ENCODE measurements at places on chromosomes 7 and 10. TPM values are rescaled to one million over a fixed set of nuclear protein-coding genes. Genes with fewer than 3 reads are reported as not detected.

Gene TRIM56
- total RNA-seq: 44.5 TPM

DNA sequence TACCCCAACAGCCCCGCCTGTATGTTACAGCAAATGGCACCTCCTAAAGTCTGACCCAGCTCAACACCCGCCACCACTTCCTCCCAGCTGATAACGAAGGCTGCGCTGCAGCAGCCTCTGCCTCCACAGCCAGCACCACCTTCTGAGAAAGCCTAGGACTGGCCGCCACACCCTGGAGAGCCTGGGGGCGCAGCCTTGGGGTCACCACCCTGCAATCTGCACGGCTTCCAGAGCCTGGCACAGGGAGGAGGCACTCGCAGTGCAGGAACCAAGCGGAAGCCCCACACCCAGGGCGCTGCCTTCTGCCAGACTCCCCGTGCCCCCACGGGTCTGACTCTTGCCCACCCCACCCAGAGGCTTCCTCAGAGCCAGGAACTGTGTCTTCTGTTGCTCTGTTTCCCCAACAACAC is 112.5 kb downstream of the MAD1L1 start:
- DNase-seq: peak; percentile 50

DNA sequence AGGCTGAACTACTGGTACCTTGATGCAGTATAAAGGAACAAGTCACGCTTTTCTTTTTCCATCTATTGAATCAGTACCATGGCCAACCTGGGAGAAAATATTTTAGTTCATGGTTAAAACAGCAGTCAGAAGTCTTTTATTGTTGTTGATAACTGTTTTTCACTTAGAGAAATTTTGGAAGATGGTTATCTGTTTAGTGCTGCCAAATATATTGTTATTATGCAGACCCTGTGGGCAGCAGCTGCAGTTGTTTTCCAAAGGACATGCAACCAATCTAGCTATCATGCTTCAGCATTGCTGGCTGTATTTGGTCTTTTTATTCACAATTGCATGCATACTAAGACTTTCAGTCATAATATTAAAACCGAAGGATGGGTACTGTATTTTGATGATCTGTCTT is 169.5 kb downstream of the BBS9 start:
- no peak for DNase-seq

DNA sequence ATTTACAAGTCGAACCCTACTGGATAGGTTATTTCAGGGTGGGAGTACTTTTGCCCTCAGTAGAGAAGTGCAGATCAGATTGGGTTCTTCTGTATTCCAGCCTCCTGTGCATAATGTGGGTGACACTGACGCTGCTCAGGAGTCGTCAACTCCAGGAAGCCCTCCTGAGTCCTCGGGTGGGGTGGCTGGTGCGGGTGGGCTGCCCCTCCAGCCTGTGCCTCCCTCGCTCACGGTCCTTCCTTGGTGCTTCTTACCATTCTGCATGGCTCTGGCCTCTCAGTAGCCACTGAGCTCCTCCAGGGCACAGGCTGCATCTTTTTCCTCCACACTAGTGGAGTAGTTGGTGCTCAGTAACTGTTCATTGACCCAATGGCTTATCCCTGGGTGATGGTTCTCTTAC is 4.3 kb downstream of the CDH23 start:
- DNase-seq: no peak

Gene UNCX
- total RNA-seq: not detected

DNA sequence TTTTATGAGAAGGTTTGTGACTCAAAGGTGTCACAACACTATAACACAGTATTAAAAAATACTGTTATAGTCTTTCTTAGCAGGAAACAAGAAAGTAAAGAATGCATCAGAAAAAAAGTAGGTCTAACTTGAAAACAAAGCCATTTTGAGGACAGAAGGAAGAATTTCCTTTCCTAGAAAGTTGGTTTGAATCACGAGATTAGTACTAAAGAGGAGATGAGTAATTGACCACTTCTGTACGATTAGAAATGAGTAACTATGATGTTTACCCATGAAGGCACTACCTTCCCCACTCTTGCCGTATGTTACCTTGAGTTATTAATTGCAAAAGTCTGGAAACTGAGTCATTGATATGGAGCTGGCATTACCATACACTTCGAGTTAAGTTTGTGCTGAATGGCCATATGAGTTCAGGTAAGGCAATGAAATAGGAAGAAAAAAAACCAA is 65.2 kb downstream of the FAM185A start:
- DNase-seq: no peak

DNA sequence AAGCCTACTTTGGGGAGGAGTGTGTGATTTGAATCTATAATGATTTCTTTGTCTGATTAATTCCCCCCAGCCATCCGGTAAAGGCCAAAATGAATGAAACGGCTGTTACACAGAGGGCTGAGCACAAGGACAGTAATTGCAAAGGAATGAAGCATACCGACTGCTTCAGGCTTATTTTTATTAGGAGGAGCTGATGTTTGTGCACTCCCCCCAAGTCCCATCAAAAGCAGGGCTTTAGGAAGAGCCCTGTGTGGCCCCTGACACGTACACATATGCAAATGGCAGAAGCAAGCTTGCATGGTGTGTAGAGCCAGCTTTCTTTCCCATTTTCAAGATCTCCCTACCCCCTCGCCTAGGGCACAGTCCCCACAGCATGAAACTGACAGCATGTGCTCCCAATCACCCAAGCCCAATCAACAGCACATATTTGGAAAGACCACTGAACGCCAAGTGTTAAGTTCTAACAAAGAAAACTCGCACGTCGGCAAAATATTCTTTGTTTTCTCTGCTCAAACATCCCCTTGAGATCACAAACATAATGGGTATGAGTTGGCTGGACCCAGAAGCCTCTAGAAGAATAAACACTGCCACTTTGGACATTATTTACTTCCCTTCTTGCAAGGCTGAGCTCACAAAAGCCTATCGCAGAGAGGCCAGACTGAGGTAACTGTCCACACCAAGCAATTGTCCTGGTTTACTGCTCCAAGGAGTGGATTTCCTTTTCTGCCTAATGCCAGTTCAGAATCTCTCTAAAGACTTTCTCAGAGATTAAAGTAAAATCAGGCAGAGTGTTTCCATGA is 143.0 kb downstream of the CUBN start:
- no peak for DNase-seq

DNA sequence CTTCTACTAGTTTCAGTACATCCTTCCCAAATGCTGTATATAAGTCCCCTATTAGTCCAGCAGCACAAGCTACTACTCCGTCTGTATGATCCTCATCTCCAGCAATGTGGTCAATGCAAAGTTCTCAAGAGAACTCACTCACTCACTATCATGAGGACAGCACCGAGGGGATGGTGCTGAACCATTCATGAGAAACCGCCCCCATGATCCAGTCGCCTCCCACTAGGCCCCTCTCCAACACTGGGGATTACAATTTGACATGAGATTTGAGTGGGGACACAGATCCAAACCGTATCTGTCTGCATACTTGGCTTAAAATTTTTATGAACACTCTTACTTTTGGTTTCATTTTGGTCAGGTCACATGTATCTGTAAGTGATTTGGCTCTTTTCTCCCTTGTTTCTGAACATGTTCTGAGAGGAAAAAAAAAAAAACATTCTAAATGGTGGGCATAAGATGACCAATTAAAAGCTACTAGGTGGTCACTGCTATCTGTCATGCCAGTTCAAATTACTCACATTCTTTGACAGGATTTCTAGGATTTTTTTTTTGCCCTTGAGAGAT is 60.1 kb downstream of the ZNF783 start:
- no peak for DNase-seq

- DNase-seq: no peak
Observed at GRCh38 chr10:131128731-131129130, 182.8 kb downstream of the TCERG1L start.

DNA sequence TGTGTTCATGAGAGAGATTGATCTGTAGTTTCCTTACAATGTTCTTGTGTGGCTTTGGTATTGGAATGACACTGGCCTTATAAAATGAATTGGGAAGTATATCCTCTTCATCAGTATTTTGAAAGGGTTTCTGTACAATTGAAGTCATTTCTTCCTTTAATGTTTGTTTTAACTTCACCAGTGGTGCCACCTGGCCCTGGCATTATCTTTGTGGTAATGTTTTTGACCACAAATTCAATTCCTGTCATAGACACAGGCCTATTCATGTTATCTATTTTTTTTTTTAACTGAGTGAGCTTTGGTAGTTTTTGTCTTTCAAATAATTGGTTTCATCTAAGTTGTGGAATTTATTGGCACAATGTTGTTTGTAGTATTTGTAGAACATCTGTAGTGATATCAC is 127.7 kb downstream of the CDK14 start:
- no peak for DNase-seq

DNA sequence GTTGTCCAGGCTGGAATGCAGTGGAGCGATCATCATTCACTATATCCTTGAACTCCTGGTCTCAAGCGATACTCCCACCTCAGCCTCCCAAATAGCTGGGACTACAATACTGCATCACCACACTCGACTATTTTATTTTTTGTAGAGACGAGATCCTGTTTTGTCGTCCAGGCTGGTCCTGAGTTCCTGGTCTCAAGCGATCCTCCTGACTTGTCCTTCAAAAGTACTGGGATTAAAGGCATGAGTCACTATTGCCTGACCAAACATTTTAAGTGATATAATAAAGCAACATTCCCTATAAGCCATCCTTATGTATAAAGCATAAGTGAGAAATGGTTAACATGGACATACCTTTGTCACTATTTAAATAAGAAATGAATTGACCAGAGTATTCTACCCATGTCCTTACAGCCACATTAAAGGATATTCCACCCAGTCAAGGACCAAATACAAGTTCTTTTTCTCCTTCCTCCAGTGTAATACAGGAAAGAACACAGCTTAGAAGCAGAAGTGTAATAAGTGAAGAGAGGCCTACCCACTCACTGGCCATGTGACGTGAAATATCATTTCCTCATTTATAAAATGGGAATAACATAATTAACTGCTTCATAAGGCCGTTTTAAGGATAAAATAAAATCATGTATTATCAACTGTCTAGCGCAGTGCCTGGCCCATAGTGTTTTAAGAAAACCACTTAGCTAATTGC is 82.0 kb downstream of the DOCK4 start:
- no peak for DNase-seq

Gene ITGB8
- not detected for total RNA-seq

GRCh38 chr7:147539685-147540084 is 1050.9 kb upstream of the C7orf33 start:
- DNase-seq: no peak

Gene HGF
- total RNA-seq: not detected

GRCh38 chr10:80770239-80770638 is 232.5 kb downstream of the SH2D4B start:
- no peak for DNase-seq

Gene FZD8
- total RNA-seq: 0.31 TPM

Gene GJC3
- total RNA-seq: 0.45 TPM

DNA sequence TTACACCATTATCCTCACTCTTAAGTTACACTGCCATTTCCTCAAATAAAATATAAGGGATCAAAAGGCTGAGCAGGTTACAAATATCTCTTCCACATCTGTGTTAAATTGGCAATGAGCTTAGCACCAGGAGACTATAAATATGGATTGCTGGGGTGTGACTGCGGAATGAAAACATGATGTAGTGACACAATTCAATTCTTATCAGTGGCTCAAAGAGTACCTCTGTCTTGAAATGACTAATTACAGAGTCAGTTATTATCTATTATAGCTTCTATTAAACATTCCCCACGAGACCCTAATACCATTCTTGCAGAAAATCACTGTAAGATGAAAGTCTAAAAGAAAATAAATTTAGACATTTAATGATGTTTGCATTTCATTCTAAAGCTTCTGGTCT is 67.1 kb downstream of the RELN start:
- no peak for DNase-seq

Gene HKDC1
- total RNA-seq: 1.1 TPM

DNA sequence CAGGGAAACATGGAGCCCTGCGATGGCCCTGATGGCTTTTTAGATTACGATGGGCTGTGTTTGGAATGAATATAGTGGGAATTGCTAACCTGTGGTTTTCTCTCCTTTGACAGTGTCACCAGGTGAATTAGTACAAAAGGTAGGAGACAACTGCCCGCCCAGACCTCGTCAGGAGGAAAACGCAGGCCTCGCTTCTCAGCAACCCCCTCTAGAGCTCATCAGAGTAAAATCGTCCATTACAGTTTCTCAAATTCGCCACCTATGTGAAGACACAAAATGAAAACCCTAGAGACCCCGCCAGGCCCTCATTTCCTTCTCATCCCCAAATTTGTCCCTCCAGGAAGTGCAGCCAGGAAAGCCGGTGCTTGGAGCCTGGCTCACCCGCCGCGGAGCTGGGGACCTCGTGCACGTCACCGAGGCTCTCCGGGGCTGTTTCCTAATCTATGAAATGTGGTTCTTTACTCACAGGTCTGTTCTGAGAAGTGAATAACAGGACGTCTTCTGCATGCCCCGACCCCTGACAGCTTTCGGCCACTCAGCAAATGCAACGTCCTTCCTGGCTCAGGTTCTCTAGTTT is 143.7 kb downstream of the VIPR2 start:
- no peak for DNase-seq

- DNase-seq: no peak
Observed at GRCh38 chr7:78783179-78783962, 670.1 kb downstream of the MAGI2 start.

DNA sequence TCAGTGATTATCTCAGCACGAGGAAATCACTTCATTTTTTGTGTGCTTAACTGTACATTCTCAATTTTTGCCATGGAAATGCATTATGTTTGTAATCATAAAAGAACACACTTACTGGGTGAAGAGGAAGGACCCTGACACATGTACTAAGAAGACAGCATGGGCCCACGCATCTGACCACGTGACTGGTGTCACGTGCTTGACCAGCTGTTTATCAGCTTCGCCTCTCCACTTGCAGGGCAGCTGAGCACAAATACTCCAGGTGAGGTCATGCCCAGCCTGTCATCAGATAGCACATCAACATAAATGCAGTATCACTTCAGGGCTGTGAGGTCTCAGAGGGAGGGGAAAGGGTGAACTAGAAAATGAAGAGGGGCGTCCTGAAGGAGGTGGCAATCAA is 179.8 kb downstream of the EBF3 start:
- DNase-seq: no peak

Gene EIF3A
- 143 TPM for total RNA-seq

Gene CACNA2D1
- total RNA-seq: not detected

DNA sequence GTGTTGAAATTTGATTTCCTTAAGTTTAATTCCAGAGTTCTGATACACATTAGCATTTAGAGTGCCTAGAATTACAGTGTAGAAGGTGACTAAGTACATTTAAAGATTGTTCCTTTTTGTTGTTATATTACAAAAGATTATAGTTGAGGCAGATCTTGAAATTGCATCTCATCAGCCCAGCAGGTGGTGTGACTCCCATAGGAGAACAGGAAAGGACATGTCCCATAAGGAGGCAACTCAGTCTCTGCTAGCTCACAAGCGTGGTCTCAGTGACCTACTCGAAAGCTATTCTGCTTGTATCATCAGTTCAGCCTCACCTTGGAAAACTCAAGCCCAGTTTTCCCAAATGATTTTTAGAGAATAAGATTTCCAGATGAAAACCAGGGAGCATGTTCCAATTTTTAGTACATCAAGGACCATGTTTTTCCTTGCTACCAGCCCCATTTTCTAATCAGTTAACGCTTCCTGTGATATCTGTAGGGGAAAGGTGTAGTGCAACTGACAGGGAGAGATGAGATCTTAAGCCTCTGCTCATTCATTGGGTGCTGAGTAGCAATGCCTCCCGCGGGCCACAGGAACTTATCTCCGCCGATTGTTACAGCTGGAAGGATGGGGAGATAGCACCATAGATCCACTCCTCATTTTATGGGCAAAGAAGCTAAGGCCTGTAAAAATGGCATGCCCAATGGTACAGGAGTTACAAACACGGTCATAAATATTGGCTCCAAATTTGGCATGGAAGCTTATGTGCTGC is 1.1 kb upstream of the GNAI1 start:
- no peak for DNase-seq

- DNase-seq: no peak
Observed at GRCh38 chr7:93719546-93719945, 145.0 kb upstream of the CALCR start.

Gene HOXA6
- not detected for total RNA-seq

- DNase-seq: no peak
Observed at GRCh38 chr7:47543714-47544113, 38.2 kb downstream of the TNS3 start.

Measured in activated CD4-positive, alpha-beta memory T cell treated with anti-CD3 and anti-CD28 coated beads for 36 hours (primary cell).